ENCODE measurements at places on chromosomes 11 and 22.

DNA sequence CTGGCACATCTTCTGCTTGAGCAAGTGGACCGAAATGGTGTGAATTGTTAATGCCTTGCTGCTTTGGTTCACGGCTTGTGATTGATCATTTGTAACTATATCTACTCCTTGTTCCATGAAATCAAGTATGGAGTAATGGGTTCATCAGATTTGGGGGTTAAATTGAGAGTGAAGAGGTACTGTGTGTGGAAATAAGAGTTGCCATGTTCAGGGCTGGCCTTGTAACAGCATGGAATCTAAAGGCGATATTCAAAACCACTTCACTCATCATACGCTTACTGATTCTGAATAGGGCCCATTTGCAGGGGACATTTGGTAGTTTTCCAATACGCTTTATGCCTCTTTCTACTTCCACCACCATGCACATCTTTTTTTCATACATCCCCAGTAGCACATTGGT is 122.2 kb downstream of the DCDC1 start:
- DNase-seq: no peak

- DNase-seq: no peak
These were observed 176.0 kb downstream of the CHST1 start for GRCh38 chr11:45489281-45489905.

GRCh38 chr11:70582886-70583641 is 184.7 kb downstream of the CTTN start:
- DNase-seq: no peak

DNA sequence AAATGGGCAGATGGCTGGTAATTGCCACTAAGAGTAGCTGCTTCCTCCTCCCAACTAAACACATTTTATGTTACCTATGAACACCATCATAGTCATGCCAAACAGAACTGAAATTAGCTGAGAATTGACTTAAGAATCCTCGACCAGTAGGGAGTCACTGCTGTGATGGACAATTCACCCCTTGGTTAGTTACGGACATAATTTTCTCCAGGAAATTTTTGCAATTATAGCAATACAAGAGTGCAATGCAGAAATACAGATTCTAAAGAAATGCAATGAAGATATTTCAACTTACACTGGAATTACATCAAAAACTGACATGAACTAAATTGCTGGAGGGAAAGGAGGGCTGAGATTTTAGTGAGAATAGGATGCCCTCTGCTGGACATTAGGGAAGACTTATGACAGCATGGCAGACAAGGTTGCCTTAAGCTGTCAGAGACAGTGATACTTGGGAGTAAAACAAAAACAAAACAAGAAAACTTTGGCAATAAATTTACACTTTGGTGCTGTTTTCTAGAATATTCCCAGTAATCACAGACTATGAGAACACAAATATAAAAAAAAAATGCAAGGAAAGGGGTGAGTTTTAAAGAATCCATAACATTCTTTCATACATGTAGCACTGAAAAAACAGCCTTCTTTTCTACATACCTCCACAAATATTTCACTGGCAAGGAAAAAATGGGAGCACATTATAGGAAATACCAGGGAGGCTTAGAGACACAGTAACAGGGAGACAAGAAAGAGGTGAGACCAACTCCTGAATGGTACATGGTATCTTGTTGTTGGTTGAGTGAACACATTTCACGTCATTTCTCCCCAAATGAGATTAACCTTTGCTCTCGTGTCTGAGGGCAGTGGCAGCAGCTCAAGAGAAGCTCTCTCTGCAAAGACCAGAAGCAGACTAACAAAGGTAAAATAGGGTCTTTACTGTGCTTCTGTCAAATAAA is 11.2 kb upstream of the PPP2R1B start:
- peak; percentile 25 for DNase-seq

- no peak for DNase-seq
These were observed 5.3 kb upstream of the CDC42BPG start for GRCh38 chr11:64849598-64850356.

DNA sequence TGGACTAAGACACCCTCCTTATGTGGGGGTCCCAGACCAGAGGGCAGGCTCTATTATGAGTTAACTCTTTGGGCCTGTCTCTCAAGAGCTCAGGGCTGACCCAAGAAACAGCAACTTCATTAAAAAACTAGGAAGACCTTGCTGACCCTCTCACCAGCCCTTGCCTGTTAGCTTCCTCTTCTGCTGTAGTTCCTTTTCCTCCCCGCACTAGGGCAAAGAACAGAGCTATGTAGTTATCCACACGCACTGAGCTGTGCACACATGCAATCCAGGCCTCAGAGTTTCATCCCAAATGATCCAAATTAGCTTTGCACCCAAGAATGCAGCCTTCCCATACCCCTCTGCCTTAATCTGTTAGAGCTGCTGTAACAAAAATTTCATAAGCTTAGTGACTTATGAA is 539.6 kb upstream of the CADM1 start:
- DNase-seq: no peak

DNA sequence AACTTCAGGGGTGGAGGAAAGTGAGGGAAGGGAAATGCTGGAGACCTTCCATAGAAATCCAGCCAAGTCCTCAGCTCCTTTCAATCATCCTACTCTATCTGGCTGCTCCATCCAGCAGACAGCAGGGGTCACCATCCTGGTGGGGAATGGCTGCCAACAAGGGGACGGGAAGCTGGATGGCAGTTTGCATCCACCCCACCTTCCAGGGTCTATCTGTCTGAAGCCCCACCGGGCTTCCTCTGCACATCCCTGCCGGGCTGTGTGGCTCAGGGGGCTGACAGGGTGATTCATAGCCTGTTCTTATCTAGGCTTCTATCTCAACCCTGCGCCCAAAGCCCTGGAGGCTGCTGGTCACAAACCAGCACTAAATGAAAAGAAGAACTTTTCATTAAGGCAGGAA is 1.1 kb downstream of the SYTL2 start:
- peak; percentile 22 for DNase-seq

GRCh38 chr11:65416341-65416824 is 6.2 kb upstream of the NEAT1 start:
- DNase-seq: peak; percentile 71

GRCh38 chr22:23775779-23776375 is 3.2 kb downstream of the MMP11 start:
- DNase-seq: no peak

GRCh38 chr22:17307566-17307965 is 61.7 kb upstream of the CECR2 start:
- no peak for DNase-seq

DNA sequence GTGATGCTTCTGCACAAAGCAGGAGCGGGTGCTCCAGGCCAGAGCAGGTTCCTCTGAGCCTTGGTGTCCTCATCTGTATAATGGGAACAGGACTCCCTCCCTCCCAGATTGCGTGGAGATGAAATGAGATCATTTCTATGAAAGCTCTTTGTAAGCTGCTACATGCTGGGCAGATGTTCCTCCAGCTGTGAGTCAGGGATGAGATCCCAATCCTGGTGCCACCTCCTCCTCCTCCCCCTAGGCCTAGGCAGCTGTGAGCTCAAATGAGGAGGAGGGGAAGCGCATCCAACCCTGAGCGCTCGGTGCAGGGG is 7.0 kb upstream of the CABP2 start:
- no peak for DNase-seq

- no peak for DNase-seq
These were observed 21.2 kb downstream of the MCM5 start for GRCh38 chr22:35421121-35421520.

GRCh38 chr11:22044126-22044525 is 148.8 kb upstream of the ANO5 start:
- no peak for DNase-seq

DNA sequence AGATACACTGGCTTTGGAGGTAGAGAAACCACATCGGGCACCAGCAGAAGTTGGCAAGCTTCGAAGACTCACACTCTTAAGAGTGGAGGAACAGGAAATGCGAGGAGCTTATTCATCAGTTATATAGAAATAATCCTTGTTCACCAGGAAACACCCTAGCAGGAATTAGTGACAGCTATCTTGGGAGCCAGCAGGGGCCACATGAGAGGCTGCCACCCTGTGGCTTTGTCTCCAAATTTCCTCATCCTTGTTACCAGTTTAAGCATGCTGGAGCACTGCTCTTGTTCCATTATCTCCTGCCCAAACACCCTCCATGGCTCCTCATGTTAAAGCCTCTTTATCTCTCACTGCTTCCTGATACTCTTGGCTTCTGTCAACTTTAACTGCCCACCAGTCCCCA is 131.0 kb downstream of the PLEKHA7 start:
- no peak for DNase-seq

- DNase-seq: no peak
These were observed 752.8 kb downstream of the OPCML start for GRCh38 chr11:132779497-132779896.

DNA sequence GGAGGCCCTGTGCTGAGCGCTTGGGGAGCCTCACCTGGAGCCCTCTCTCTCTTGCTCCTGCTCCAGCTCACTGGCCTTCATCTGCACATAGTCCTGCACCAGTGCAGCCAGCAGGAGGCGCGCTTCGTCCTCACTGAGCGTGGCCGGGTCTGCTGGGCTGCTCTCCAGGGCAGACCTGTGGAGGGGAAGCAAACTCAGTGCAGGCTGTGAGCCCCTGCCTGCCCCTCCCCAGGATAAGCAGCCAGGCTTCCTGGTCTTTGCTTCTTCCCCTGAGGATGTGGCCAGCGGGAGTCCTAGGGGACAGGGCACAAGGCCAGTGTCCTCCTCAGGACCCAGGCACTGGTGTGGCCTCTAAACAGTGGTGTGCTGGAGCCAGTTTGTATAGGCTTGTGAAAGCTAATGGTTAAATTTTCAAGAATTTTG is 2.2 kb downstream of the CALCA start:
- DNase-seq: no peak
